ENCODE measurements at places on chromosomes 4 and X. TPM values are rescaled to one million over a fixed set of nuclear protein-coding genes. Genes with fewer than 3 reads are reported as not detected.

The SMIM31 gene
- not detected for total RNA-seq

The LNX1 gene
- 2.8 TPM for total RNA-seq

The KLF8 gene
- not detected for total RNA-seq

The ATP1B4 gene
- not detected for total RNA-seq

DNA sequence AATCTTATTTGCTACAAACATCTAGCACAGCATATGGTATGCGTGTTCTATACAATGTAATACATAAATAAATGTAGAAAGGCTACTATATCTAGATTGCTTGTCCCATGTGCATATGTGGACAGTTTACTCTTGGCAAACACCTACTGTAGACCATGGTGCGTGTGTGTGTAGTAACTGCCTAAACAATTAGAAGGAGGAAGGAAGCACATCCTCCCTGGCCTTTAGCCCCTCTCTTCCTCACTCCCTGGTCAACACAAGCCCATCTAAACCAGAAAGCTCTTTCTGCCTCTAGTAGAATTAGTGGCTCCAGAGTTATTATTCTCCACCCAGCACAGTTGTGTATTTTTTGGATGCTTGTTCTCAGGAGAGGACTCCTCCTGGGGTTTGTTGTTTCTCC lies 73.9 kb downstream of the KDR start:
- peaks cover 5% of the 10 kb centered on the region for H3K27me3 ChIP-seq
- no peaks in the 10 kb centered on the region for H3K4me1 ChIP-seq
- no peak overlapping the region for H3K4me3 ChIP-seq
- H3K27ac ChIP-seq, result no peak overlapping the region
- no peaks in the 10 kb centered on the region for H3K36me3 ChIP-seq

- no peaks in the 10 kb centered on the region for H3K36me3 ChIP-seq
- peaks cover 9% of the 10 kb centered on the region for H3K4me1 ChIP-seq
- H3K4me3 ChIP-seq, result no peak overlapping the region
- H3K27me3 ChIP-seq, result no peaks in the 10 kb centered on the region
Observed at GRCh38 chr4:5704276-5704675, 4.1 kb downstream of the EVC2 start.

- H3K4me3 ChIP-seq, result no peak overlapping the region
- H3K4me1 ChIP-seq, result no peaks in the 10 kb centered on the region
- H3K27me3 ChIP-seq, result peaks cover 33% of the 10 kb centered on the region
- peak; percentile 21 for DNase-seq
- H3K27ac ChIP-seq, result no peak overlapping the region
Observed at GRCh38 chr4:22680065-22680642, 12.6 kb upstream of the GBA3 start.

- H3K27ac ChIP-seq, result no peak overlapping the region
- H3K4me1 ChIP-seq, result no peaks in the 10 kb centered on the region
- no peaks in the 10 kb centered on the region for H3K27me3 ChIP-seq
- H3K36me3 ChIP-seq, result no peaks in the 10 kb centered on the region
- no peak overlapping the region for H3K4me3 ChIP-seq
Observed at GRCh38 chrX:97367125-97367524, 483.4 kb downstream of the RPA4 start.

Data from PC-3 (cell line).